Fibroblast of skin of right biceps (primary cell): ENCODE measurements at places on chromosomes 3 and 15.
A peak's percentile ranks its signal among the peaks of the same experiment; 100 is the strongest.

GRCh38 chr3:166388321-166388720 lies 551.1 kb upstream of the BCHE start:
- DNase-seq = no peak

DNA sequence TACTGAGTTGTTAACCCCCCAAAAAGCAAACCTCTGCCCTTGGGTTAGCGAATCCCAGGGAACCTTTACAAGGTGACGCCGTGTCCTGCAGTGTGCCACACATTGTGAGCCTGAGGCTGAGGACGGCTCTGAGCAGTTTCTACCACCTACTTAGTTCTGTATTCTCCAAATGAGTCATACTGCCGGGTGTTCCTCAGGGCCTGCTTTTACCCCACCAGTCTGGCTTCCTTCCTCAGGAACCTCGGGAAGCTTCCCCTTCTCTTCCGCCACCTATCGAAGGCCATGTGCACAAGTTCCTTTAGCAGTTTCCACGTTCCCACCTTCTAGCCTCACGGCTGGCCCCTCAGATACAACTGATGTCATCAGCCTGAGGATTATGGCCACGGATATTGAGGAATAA lies 384.0 kb upstream of the TPM1 start:
- DNase-seq = no peak

- no peak for DNase-seq
Observed at GRCh38 chr15:89910891-89911626, 1.7 kb downstream of the ARPIN start.

DNA sequence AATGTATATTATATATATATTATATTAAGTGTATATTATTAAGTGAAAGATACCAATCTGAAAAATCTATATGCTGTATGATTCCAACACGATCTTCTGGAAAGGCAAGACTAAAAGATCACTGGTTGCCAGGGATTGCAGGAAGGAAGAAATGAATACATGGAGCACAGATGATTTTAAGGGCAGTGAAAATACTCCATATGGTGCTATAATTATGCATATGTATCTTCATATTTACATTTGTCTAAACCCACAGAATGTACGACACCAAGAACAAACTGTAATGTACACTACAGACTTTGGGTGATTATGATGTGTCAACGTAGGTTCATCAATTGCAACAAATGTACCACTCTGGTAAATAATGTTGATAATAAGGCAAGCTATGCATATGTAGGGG lies 194.7 kb upstream of the MME start:
- DNase-seq = no peak

- DNase-seq = peak; percentile 70
Observed at GRCh38 chr3:106957029-106957428, 420.2 kb upstream of the CCDC54 start.

DNA sequence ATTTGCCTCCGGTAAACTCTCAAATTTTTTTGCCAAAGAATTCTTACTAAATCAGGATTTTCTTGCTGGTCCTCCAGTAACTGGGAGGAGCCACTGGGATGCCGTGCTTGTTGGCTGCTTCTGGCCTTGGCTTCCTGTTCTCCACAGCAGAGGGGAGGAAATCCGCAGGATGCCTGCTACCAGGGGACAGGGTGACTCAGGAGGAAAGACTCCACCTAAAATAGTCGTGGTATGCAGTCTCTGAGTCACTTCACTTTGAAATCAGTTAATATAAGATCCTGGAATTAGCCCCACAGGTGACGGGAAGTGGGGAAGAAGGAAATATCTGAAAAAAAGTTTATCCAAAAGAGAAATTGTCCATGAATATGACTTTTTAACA lies 6.5 kb upstream of the TM4SF18 start:
- DNase-seq = peak; percentile 99

GRCh38 chr3:18556001-18556408 lies 130.9 kb upstream of the SATB1 start:
- DNase-seq = no peak

- peak; percentile 92 for DNase-seq
Observed at GRCh38 chr15:93173369-93173768, 84.4 kb upstream of the RGMA start.

DNA sequence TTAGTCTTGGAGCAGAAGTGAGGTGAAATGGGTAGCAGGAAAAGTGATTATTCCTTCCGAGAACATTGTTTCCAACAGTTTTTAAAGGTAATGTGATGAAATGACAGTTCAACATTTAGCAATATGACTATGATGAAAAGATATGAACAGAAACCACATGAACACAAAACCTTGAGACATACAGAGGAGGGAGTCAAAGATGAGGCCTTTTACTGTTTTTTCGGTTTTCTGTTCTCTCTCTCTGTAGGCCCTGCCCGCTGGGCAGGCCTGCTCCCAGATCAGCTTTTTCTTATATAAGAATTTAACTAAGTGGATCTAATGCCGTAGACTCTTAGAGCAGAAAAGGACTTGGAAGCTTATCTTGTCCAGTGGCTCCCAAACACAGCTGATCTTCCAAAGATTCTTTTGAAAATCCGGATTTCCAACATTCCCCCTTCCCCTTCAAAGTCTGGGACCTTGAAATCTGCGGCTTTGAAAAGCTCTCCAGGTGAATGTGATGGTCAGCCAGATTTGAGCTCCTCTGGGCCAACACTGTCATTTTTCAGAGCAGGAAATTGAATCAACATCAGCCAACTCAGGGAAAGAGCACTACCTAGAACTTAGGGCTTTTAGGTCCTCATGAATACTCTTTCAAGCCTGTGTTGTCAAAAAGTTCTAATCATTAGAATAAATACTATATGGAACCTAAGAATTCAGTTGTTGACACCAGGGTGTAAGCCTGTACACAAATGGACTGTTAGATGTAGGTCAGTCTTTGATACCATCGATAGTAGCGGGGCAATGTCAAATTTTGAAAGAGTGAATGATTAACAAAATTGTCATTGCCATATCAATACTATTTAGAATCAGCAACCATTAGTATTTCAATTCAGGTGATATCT lies 372.7 kb downstream of the SHQ1 start:
- DNase-seq = no peak

- DNase-seq = no peak
Observed at GRCh38 chr15:71425388-71425787, 310.1 kb downstream of the THSD4 start.

DNA sequence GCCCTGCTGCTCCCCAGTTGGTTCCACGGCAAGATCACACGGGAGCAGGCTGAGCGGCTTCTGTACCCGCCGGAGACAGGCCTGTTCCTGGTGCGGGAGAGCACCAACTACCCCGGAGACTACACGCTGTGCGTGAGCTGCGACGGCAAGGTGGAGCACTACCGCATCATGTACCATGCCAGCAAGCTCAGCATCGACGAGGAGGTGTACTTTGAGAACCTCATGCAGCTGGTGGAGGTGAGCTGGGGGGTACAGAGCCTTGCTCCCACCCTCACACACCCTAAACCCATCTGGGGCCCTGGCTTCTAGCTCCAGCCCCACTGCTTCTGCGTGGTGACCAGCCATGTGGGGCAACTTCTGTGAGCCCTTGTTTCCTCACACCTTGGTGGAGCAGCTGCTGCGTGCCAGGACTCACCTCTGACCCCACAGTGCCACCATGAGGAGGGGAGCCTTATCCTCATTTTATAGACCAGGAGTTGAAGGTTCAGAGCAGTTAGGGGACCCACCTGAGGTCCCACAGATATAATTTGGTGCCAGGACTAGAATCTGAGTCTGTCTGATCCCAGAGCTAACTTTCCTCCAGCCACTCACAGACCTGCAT lies 13.3 kb upstream of the LMAN1L start:
- no peak for DNase-seq

DNA sequence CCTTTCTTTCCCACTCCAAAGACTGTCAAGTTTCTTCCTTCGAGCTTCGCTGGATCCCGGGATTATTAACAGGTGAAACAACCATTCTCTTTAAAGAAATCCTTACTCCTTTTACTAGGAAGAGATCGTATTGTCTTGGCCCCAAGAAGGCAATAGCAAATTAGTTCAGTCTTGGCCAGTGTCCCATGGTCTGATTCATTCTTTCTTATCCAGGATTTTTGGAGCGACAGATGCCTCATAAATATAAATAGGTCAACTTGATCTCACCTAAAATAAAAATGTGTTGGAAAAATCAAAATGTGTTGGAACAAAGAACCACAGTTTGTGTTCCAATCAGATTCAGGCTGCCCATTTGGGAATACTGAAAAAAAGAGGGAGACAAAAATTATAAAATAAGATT lies 140.1 kb upstream of the TMEM108 start:
- no peak for DNase-seq

DNA sequence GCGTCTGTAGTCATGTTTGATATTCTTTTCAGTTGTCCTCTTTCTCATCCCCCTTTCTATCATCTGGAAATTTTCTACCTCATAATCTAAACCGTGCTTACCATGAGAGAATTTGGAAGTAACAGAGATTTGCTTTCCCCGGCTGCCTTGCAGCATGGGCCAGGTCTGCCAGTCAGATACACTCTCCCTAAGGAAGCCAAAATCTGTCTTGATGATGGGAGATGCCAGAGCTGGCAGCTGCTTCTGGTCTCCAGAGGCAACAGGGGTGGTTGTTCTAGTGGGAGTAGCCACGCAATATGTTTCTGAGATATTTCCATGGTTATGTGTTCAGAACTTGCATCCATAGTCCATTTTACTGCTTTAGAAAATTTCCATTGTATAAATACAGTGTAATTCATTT lies 218.9 kb upstream of the RORA start:
- no peak for DNase-seq

- DNase-seq = peak; percentile 33
Observed at GRCh38 chr3:50588759-50589433, 19.6 kb downstream of the HEMK1 start.

DNA sequence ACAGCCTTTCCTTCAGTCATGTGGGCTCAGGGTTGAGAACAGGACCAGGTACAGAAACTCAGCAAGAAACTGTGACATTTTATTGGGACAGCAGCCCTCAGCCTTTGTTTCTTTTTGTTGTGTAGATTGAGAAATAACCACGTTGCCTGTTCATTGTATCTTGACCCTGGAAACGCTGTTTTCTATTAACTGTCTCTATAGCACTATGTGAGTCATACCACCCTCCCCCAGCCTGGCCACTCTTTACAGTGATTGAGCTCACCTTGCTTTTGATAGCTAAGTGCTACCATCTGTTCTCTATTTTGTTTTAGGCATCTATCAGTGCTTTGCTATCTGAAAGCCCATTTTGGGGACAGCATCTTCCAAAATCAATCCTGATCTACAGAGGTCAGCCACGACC lies 127.9 kb downstream of the CD47 start:
- DNase-seq = peak; percentile 73

DNA sequence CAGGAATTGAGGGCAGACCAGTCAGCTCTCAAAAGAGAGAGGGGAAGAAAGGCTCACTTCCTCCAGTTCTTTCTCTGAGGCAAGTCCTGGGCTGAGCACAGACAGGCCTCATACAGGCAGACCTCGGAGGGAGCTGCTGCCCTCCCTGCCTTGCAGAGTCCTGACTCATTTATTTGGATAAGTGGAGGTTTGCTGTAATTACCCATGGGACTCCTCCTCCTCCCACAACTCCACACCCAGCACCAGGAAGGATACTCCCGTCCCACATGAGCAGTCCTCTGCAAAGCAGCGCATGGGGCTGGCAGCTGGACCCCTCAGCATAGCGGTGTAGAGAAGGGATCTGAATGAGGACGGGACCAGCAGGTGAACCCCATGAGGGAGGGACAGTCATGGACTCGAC lies 13.4 kb upstream of the SCN10A start:
- DNase-seq = peak; percentile 86

DNA sequence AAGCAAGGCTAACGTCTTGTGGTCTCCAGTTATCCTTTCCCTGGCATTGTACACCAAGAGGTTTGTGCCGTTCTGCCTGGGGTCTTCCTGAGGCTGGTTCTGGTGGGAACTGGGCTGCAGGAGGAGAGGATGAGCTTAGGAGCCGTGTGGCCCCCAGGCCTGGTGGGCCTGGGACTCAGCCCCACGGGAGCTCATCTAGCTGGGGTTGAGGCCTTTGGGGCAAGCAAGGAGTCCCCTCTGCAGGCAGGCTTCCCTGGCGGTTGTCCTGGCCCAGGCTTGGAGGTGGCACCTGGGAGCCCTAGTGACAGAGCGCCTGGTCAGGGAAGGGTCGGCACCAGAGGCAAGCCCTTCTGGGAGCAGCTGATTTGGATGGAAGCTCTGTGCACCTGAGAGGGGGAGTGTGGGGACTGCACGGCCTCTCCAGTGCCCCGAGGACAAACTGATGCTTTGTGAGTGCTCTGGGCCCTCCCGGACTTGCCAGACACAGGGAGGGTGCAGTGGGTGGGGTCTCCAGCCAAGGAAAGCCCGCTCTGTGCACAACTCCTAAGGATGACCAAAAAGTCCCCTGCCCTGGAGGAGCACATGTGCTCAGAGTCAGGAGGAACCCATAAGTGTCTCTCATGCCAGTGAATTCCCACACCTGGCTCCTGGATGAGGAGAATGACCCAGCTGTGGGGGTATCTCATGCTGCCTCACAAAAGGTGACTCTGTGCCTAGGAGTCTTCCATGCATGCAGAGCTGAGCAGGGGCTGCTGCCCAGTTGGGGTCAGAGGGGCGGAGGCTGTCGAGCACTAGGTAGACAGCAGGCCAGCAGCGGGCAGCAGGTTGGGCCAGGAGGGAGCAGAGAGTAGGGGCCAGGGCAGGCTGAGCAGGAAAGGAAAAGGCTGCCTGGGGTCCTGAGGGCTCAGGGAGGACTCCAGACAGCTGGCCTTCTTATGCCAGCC lies 2.7 kb downstream of the PAK6 start:
- DNase-seq = no peak

GRCh38 chr3:177335728-177336127 lies 138.4 kb upstream of the TBL1XR1 start:
- peak; percentile 58 for DNase-seq

GRCh38 chr3:120742198-120742848 lies at the start of the genes GTF2E1 and RABL3:
TSS of gene GTF2E1 (plus strand) at chr3:120742744. CDS start at chr3:120750553, 7,809 bp downstream.
TSS of gene RABL3 (minus strand) at chr3:120742516. CDS start at chr3:120742507, 9 bp downstream.
- peak; percentile 100 for DNase-seq

DNA sequence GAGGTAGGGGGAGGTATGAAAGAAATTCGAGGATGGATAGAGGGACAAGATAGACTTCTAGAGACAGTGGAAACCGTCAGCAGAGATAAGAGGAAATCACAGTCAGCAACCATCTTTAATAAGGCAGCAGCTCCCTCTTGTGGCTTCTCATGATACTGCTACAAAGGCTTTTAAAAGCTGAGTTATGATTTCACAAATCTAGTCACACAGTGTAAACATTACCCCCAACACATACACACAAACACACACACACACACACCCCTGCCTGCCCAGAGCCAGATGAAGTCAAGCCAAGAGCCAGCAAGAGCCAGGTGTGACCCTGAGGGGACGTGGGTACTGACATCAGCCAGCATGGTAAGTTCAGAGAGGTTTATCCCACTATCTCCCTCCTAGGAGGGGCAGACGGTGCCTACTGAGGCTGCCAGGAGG lies 18.9 kb upstream of the TGM5 start:
- DNase-seq = peak; percentile 54

DNA sequence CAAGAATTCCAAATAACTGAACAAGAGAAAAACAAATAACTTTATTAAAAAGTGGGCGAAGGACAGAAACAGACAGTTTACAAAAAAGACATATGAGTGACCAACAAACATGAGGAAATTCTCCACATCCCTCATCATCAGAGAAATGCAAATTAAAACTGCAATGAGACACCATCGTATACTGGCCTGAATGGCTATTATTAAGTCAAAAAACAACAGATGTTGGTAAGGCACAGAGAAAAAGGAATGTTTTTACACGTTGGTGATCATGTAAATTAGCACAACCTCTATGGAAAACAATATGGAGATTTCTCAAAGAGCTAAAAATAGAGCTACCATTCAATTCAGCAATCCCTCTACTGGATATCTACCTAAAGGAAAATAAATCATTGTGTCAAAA lies 1260.4 kb upstream of the ALCAM start:
- no peak for DNase-seq
